ENCODE measurements at places on chromosomes 7 and 10.
A peak's percentile ranks its signal among the peaks of the same experiment; 100 is the strongest.

- no peak for DNase-seq
These were observed 23.7 kb downstream of the KCNH2 start for GRCh38 chr7:150954201-150954985.

- DNase-seq, result no peak
These were observed 96.8 kb downstream of the COL28A1 start for GRCh38 chr7:7438851-7439250.

- no peak for DNase-seq
These were observed 71.3 kb upstream of the ARMC3 start for GRCh38 chr10:22856444-22857074.

GRCh38 chr7:55148571-55148970, 129.8 kb downstream of the EGFR start:
- no peak for DNase-seq

DNA sequence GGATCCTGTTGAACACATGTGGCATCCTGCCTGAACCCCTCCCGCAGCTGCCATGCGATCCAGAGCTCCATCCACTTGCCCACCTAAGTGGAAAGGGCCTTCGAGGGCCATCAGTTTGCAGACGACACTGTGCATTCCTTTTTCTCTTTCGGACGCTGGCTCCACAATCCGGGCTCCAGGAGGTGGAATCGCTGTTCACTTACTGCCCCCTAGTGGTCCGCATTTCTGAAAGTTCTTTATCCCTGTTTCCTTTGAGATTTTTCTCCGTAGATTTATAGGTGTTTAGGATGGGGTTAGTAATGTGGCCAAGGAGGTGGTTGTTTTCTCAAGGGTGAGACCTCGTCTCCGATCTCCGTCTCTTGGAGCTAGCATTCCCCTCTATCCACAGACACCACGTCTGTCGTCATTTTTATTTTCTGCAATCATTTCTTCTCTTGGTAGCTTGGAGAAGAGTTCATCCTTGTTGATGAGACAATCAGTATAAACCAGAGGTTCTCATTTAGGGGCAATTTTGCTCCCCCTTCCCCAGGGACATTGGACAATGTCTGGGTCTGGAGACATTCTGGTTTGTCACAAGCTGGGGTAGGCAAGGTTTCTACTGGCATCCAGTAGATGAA, 204.6 kb downstream of the ARHGAP21 start:
- no peak for DNase-seq

- DNase-seq, result no peak
These were observed 8.6 kb downstream of the SLC29A4 start for GRCh38 chr7:5291301-5291700.

- DNase-seq, result no peak
These were observed 669.5 kb upstream of the GRM3 start for GRCh38 chr7:85974176-85974575.

DNA sequence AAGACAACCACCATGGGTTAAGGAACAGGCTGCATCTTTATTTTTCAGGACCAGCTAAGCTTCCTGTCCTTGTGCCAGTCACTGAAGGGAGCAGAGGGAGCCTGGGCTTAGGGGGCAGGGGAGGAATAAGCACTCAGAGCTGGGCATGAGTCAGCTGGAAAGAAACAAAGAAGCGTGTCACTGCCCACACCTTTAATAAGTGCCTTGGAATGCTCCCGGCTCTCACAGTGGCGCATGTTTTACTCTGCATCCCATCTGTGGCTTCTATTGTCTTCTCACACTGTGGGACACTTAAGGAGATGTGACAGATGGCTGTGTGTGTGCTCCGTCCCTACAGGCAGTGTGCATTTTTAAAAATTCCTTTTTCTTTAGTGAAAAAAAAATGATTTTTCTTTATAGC, 71.7 kb downstream of the MTURN start:
- DNase-seq, result no peak

GRCh38 chr10:16984242-16984641, 145.4 kb downstream of the CUBN start:
- DNase-seq, result no peak

GRCh38 chr7:101401390-101402080, 38.9 kb downstream of the COL26A1 start:
- no peak for DNase-seq

DNA sequence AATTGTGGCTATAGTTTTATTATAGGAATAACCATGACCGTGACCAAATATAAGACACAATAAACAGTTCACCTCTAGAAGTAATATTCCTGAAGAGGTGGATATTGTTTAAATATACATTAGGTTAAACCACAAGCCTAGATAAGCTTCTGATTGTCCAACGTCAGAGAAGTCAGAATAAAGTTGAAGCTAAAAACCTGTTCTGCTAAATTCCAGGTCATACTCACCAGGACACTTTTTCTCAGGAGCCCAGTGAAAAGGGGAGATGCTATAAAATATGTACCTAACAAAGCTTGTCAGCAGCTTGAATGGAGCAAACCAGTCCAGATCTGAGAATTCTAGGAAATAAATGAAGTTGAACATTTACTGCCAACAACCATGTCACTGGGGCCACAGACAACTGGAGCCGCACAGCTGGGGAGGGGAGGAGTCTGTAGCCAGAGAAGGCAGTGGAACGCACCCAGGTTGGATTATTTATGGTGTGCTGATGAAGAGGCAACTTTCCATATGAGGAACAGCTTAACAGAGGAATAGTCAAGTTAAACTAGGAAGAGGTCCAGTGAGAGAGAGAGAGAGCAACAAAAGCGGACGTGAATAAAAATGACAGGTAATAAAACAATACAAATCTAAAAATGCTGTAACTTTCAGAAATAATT, 191.1 kb downstream of the ZNF438 start:
- DNase-seq, result no peak

GRCh38 chr10:132859084-132859855, 73.3 kb upstream of the NKX6-2 start:
- no peak for DNase-seq

DNA sequence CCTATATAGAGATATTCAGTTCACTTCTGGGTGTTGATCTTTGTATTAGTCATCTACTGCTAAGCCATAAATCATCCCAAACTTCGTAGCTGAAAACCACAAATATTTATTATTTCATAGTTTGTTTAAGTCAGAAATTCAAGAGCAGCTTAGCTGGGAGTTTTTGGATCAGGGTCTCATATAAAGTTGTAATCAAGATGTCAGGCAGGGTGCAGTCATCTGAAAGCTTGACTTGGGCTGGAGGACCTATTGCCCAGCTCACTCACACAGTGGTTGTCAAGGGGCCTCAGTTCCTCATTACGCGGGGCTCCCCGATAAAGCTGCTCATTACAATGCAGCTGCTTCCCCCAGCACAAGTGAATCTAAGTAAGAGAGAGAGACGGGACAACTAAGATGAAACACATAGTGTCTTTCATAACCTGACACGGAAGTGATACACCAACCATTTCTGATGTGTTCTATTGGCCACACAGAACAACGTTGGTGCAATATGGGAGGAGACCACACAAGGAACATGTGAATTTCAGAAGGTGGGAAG, 15.7 kb downstream of the PPP1R3C start:
- no peak for DNase-seq

DNA sequence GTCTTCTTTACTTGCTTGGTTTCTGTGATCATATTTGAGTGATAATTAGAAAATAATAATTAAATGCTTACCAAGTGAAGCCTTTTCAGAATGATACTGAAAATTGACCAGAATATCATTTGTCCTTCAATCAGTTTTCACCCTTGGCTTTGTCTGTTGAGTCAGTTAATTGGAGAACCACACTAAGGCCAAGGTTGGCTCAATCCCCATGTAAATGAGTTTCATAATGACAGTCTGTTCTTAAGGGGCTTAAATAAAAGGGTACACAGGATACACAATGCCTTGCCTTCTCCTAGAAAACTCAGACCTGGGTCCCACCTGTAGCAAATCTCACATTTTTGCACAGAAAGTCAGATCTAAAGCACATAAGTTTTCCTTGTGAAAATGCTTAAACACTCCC, 31.3 kb upstream of the EGR2 start:
- DNase-seq, result no peak

- DNase-seq, result no peak
These were observed 11.3 kb upstream of the ZNF518A start for GRCh38 chr10:96118604-96119450.

DNA sequence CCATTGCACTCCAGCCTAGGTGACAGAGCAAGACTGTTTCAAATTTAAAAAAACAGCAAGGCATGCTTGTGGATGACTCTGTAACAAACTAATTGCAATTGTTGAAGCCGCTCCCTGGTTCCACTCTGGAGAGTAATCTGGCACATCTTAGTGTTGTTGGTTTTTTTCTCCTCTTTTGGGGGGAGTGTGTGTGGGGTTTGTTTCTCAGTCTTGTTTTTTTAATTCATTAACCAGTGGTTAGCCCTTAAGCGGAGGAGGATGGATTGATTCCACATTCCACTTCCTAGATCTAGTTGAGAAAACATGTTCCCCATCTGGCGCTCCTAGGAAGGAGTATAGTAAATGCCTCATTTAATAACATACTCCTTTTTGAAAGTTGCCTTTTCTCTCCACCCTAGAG, 8.6 kb upstream of the ZNF713 start:
- no peak for DNase-seq

- DNase-seq, result peak; percentile 17
These were observed 40.3 kb downstream of the YKT6 start for GRCh38 chr7:44240983-44241510.

DNA sequence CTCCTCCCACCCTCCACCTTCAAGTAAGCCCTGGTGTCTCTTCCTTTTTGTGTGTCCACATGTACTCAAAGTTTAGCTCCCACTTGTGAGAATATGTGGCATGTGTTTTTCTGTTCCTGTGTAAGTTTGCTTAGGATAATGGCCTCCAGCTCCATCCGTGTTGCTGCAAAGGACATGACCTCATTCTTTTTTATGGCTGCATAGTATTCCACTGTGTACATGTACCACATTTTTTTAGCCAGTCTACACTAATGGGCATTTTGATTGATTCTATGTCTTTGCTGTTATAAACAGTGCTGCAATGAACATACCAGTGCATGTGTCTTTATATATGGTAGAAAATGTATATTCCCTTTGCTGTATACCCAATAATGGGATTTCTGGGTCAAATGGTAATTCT, 710.9 kb downstream of the CCSER2 start:
- no peak for DNase-seq

DNA sequence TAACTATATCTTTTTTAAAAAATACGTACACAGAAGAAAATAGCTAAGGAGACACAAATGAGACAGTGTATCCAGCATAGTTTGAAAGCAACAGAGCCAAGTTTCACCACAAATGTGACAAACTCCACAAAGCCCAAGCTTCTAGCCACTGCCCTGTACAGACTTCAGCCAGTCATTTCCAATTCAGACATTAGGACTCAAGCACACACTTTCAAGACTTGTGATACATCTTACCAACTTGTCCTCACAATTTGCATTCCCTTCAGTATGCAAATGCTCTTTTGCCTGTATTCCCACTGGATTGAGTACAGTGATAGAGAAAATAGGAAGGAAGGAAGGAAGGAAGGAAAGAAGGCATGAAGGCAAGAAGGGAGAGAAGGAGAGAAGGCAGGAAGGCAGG, 510.4 kb downstream of the KCNMA1 start:
- no peak for DNase-seq

DNA sequence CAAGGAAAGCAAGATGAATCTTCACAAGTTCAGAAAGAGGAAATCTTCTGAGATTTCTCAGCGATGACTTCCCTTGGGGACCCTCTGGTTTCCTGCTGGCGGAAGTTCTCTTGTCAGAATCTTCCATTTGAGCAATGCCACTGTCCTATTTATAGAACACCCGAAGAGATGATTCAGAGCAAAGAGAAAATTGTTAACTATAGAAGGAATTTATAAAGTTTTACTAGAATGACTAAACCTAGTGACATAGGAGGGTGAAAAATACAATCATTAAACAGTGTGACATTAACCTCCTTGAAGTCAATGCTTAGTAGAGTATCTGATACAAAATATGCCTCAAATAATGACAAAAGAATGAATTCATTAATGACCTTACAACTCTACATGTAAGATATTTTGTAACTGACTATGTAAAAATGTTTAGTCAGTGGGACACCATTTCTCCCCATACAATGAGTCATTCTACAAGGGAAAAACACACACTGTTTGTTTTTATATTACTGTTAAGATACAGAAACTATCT, 206.5 kb upstream of the CNTNAP2 start:
- no peak for DNase-seq

DNA sequence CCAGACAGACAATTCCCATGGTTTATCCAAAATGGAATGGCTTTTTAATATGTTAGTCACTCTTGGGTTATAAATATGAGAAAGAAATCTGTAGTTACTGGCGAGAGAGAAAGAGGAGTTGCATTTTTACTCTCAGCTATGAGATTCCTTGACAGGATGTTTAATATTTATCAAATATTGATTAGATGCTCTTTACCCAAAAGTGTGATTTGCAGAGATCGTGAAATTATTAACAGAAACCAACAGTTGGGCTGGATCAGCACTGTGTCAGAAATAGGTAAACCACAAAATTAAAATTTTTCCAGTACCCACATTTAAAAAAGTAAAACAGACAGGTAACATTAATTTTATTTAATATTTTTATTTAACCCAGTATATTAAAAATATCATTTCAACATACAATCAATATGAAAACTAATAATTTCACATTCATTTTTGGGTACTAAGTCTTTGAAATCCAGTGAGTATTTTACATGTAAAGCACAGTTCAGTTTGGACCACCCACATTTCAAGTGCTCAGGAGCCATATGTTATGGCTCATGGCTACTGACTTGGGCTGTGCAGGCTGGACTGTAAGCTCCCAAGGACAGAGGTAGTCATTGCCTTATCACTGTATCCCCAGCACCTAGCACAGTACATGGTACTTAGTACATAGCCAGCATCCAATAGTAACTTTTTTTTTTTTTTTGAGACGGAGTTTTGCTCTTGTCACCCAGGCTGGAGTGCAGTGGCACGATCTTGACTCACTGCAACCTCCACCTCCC, 42.5 kb downstream of the KLHDC10 start:
- DNase-seq, result no peak

- DNase-seq, result no peak
These were observed 234.8 kb downstream of the PHTF2 start for GRCh38 chr7:78033410-78033809.

DNA sequence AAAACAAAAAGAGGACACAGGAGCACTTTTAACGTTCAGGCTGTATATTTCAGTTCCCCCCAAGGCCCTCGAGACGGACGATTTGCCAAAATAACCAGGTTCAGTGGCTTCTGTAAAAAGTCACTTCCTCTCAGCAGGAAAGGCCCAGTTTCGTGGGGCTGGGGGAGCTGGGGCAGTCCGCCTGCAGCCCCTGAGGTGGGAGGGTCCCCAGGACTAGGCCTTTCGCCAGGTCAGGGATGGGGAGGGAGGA, 28.8 kb downstream of the WDR86 start:
- DNase-seq, result no peak

- DNase-seq, result no peak
These were observed 14.1 kb upstream of the TNPO3 start for GRCh38 chr7:129069021-129069420.

- DNase-seq, result no peak
These were observed 91.1 kb upstream of the ARHGAP21 start for GRCh38 chr10:24814568-24815313.
